Hematopoietic multipotent progenitor cell treated with erythropoietin and hydrocortisone succinate and interleukin-3 and kit ligand, for 4 days (in vitro differentiated cells): ENCODE measurements at places on chromosomes 2 and 18.
A peak's percentile ranks its signal among the peaks of the same experiment; 100 is the strongest.

DNA sequence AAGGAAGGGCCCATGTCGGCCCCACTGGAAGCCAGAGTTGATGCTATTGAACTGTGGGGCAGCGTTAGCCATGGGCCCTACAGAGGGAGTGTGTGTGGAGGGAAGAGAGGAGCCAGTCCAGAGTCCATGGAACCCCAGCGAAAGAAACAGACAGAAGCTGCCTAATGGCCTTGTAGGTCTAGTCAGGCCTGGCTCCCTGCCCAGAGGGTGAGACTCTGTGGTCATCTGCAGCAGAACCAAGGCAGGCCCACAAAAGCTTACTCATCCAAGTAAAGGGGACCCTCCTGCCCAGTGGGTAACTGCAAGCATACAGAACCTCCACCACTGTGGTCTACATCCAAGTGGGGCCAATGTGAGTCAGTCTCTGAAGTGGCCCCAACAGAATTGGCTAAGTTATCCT is 439.8 kb downstream of the TGIF1 start:
- peak; percentile 42 for DNase-seq

- no peak for DNase-seq
These were observed 278.5 kb downstream of the CLIP4 start for GRCh38 chr2:29393676-29394075.

DNA sequence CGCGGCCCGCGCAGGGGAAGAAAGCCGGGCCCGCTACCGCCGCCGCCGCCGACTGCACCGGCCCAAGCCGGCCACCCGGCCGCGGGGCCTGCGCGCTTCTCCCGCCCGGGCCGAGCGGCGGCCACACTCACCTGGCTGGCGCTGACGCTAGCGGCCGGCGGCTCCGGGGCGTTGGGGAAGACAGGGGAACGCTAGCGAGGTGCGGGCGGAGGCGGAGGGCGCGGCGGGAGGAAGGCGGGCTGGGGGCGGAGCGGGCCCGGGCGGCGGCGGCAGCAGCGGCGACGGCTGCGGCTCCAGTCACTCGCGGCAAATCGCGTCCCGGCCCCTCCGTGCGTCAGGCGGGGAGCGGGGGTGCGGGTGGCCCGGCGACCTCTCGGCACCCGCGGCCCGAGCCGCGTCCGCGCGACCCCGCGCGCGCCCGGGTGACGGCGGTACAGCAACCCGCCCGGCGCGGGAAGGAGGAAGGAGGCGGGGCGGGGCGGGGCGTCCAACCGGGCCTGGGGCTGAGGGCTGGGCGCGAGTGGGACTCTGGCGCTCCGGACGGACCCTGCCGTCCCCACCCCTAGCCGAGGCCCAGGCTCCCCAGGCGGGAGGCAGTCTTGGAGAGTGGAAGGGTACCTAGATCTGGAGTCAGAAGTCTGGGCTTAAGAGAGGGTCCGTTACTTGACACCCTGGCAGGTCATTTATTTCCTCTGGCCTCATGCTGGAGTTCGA is at the start of gene SESTD1:
TSS of gene SESTD1 (minus strand) at position 465 of the 714 bp plus-strand sequence. CDS start 72,991 bp downstream, outside the sequence.
- DNase-seq, result peak; percentile 79

GRCh38 chr2:174026122-174026845 is 61.1 kb upstream of the SP3 start:
- peak; percentile 19 for DNase-seq

DNA sequence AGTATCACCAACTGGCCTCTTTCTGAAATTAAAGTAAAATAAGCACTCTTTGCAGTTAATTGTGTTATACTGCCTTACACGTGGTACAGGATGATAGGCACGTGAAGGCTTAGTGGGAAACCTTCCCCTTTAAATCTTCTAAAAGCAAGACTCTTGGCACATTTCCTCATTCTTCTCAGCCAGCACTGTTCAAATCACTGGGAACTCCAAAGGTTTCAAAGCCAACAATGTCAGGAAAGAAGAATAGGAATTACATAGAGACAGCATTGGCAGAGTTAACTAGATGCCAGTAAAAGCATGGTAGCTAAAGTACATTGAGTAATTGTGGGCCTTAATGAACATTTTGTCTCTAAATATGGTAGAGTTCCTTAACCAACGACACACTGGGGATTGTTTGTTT is 96.4 kb downstream of the DTNA start:
- no peak for DNase-seq

GRCh38 chr2:177545981-177546585 is 153.5 kb downstream of the AGPS start:
- no peak for DNase-seq

DNA sequence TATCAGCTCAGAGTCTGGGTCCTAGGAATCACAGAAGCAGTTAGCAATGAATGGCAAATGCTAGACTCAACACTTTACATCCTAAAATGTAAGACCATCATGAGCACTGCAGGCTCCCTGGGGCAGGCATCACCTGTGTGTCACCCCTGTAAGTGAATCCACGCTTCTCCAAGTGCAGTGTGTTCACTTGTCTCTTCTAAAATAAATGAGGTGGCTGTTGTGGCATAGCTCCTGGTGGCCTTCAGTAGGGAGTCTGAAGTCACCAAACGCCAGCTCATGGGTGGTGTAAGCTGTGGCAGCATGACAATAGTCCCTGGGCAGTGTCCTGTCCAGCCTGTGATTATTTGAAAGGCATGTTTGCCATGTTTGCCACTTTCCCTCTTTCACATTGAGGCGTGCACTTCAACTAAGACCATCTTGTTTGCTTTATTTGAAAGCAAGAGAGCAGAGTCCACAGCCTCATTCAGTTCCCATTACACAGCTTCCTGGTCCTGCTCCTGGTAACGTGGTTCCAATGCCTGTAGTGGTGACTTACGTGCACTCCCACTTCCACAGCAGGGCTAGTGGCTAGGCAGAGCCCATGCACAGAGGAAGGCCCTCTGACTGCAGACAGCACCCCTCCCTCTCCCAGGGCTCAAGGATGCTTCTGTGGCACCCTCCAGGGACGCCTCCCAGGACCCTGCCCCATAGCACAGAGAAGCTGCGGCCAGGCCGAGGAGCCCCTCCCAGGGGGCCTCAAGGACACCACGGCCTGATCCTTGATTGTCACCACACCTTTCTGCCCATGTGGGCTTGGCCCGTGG is 24.3 kb downstream of the COA5 start:
- no peak for DNase-seq

DNA sequence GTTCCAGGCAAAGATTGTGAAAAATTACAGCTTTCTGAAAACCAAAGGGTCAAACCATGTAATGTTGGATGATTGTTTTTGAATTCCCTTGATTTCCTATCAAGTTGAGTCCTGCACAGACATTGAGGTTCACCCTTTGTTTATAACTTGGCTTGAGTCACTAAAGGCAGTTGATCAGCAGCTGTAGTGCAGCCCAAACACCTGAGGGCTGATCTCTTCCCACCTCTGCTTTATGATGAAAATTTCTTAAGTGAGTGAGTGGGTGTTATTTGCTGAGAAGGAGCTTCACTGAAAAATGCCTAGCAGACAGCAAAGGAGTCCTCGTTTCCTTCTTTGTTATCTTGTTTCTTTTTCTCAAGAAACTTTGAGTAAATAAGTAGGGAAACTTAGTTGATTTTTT is 31.9 kb upstream of the BMPR2 start:
- DNase-seq, result no peak

- DNase-seq, result peak; percentile 53
These were observed 3.4 kb downstream of the LPIN1 start for GRCh38 chr2:11749646-11750349.

GRCh38 chr2:120383631-120384340 is 37.9 kb downstream of the INHBB start:
- no peak for DNase-seq

- peak; percentile 68 for DNase-seq
These were observed 1.5 kb downstream of the ARL5A start for GRCh38 chr2:151826737-151827157.

GRCh38 chr18:9638886-9639285 is 24.5 kb upstream of the PPP4R1 start:
- DNase-seq, result no peak

GRCh38 chr2:61763605-61764034 is 90.2 kb downstream of the FAM161A start:
- peak; percentile 83 for DNase-seq

GRCh38 chr18:69022426-69022825 is 224.5 kb downstream of the CCDC102B start:
- no peak for DNase-seq

- DNase-seq, result no peak
These were observed 472.0 kb downstream of the DCDC2C start for GRCh38 chr2:4175343-4175742.

DNA sequence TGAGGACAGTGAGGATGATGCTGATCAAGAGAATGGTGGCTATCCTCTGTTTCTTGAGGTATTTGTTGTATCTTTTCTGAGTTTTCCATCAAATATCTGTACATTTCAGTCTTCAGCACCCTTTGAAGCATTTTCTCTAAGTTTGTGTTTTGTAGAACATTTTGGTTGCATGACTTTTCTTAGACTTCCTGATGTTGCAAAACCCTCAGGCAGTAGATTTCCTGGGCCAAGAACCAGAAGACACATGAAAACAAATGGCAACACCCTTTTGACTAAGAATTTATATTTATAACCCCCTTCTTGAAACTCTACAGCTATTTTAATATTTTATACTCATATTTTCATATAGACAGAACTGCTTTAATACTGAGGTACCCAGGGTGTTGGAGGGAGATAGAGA is 16.2 kb downstream of the HNMT start:
- no peak for DNase-seq

DNA sequence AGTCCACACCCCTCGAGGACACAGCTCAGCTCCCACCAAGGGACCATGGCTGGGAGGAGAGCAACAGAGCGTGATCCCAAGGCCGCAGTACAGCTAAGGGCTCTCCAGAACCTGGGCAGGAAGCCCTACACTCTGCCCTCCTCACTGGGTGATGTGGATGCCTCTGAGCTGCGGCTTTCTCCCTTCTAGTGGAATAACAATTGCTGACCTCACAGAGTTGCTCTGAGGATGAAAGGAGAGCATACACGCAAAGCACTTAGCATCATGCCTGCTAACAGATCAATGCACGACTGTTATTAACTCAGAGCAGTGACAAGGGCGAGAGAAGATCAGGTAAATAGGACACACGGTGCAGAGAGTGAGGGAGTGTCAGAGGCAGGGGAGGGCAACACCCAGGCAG is 74.2 kb downstream of the ZFP36L2 start:
- DNase-seq, result no peak

DNA sequence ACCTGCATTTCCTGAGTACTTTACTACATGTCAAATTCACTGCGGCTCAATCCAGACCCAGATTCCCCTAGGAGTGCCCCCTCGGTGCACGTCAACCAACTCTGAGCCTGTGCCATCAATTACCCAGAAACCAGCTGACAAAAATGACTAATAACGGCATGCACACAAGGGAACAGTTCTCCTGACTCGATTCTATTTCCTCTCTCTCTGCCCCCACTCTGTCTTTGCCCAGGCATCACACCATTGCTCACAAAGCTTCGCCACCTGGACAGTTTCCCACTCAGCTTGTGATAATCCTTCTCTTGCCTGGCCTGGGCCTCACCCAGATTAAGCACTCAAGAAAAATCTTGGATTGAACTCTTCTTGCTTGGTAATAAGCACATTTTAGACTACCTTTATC is 115.3 kb upstream of the NDUFV2 start:
- no peak for DNase-seq

DNA sequence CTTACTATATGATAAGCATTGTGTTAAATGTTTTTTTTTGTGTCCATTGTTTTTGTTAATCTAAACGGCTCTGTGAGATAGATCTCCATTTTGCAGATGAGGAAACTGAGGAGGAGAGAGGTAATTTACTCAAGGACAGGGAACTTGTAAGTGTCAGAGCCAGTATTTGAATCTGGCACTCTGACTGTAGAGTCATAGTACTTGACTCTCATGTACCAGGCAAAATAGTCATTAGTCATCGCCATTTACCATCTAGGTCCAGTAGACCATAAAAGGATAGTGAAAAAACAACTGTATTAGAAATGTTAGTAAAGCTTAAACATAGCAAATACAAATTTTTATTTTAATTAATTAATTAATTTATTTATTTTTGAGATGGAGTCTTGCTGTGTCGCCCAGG is 4.8 kb downstream of the PSMD14 start:
- no peak for DNase-seq

DNA sequence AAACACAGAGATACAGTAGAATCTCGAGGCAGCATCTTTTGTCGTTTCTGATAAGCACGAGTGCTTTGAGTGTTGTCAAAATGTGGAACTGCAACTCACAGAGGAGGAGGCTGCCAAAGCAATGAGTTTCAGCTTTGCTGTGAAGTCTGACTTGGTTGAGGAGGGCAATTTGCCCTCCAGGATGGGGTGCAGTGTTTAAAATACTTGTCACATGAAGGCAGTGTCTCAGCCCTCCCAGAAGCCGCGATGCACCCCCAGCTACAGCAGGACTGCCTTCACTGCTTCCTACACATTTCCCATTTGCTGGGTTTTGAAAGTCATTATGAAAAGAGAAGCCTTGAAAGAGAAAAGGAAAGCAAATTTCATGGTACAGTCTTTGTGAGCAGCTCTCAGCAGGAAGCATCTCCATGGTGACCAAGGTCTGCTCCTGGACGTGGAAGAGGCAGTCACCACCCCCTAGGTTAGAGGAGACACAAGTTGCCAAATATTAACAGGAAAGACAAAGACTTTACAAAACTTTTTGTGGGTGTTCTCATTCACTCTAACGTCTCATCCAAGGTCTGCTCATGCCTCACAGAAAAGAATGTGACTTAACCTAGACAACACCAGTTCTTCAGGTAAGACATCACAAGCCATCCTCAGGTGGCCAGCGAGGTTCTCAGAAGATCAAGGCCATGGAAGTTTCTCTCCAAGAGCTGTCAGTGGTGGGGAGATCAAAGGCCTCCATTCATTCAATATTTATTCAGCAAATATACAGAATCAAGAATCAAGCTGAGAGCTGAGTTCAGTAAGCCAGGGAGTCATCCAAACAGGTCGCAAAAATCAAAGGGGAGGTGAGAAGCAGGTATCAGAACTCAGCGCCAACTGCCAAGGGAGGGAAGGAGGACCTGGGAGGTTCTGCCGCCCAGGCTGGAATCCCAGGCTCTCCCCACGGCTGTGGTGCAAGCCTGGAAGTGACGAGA is 476.0 kb downstream of the EIPR1 start:
- peak; percentile 6 for DNase-seq

GRCh38 chr2:64985447-64985846 is 3.8 kb upstream of the SLC1A4 start:
- no peak for DNase-seq

DNA sequence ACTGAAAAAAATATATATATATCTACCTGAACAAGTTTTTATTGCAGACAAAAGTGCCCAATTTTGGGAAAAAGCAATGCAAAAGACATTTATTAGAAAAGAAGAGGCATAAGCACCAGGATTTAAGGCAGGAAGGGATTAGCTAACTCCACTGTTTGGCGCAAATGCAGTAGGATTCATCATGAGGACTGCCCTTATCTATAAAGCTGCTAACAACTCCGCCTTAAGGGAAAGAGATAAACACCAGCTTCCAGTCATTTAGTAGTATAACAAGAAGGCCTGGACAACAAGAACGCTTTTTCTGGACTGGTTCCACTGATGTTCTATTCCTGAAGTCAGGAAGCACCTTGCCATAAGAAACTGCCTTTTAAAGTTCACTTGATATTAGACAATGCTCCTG is 52.9 kb upstream of the FSHR start:
- DNase-seq, result no peak

GRCh38 chr2:215769246-215769645 is 244.1 kb downstream of the MREG start:
- no peak for DNase-seq
